ENCODE measurements at places on chromosomes 5 and 9.

GRCh38 chr5:173781432-173781815 lies 106.7 kb upstream of the CPEB4 start:
- DNase-seq, result no peak

- DNase-seq, result no peak
Observed at GRCh38 chr5:77863181-77863580, 87.0 kb upstream of the TBCA start.

DNA sequence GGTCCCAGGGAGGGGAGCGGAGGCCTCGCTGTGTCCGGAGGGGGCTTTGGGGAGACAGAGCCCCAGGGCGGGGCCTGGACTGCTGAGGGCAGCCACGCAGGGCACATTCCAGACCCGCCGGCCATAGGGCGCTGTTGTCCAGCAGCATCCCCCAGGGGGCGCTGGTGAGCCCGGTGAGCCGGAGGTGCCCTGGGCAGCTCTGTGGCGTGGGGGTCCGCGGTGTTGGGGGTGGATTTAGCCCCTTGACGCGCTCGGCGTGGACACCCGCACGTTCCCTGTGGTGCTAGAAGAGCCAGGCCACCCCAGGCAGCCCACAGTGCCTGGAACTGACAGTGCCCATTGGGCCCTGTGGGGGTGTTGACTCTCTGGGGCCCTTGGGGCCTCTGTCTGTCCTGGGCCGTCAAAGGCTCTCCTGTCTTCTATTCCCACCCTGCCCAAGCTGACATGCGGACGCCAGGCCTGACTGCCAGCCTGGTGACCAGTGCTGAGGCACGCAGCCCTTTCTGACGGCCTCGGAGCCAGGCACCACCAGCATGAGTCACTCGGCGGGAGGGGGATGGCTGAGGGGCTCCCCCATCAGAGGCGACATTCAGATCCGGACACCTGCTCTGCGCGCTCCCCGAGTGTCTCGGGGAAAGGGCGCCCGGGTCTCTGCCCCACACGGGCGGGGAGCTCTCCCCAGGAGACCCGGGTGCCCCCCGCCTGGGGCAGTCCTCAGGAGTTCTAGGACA lies 23.9 kb downstream of the TPPP start:
- peak; percentile 60 for DNase-seq

DNA sequence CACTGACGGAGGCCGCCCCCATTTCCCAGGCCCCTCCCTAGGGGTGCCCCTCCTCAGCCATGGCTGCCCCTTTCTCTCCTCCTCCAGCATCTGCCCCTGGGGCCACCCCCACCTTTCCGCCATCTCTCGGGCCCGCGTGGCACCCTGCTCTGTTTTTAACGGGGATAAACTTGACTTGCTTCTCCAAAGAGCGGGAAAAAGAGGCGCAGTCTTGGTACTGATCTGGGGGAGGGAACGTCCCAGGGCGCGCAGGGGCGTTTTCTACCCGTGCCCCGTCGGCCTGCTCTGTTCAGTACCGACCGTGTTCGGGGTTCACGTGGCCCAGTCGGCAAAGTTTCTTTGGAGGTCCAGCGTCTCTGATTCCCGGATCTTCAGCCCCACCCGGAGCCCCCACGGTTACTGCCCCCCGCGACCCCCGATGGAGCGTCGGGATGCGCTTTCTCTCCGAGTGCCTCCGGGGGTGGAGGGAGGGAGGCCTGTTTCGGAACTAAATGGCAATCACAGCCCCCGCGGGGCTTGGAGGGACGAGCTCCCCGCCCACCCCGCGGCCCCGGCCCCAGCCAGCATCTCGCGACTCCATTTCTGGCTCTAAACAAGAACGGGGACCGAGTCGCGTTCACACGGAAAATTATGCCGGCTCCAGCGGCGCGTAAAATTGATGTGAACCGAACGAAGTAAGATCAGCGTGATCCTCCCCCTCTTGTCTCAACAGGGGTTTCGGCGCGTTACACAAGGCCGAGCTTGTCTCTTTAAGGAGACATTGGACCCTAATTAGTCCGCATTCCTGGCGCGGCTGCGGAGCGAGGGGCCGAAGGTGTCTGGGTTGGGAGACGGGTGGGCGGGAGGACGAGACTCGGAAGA lies 1.1 kb upstream of the TLE4 start:
- DNase-seq, result peak; percentile 55

DNA sequence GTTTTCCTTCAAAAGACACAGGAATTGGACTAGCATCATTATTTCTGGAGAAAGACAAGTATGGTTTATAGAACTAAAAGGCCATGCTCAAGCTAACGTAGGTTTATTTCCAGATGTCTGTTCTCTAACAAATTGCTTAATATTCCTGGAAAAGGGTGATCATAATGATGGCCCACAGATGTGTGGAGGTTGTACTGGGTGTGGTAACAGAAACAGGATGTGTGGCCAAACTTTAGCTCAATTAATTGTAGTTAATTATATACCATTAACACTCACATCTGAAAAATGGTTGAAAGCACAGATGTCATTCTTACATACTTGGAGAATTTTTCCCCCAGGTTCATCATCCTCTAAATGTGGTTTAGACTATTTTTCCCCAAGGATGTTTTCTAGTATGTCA lies 292.7 kb upstream of the RASA1 start:
- no peak for DNase-seq

DNA sequence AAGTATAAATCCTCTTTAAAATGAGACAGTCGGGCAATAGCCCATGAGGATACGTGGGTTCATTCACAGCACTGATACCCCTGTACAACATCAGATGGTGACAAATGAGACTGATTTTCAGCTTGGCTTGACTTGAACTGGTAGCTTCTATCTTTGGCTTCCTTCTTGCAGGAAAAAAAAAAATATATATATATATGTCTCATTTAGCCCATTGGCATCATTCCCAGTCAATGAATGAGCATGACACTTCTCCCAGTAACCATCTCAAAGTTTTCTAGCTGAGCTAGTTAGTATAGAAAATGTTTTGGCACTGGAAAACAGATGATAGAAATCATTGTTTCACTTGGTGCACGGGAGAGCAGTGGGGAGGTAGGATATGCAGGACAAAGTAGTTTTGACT lies 222.5 kb upstream of the TAS2R1 start:
- no peak for DNase-seq

GRCh38 chr9:69380301-69380700 lies 55.3 kb downstream of the ENTREP1 start:
- DNase-seq, result no peak

DNA sequence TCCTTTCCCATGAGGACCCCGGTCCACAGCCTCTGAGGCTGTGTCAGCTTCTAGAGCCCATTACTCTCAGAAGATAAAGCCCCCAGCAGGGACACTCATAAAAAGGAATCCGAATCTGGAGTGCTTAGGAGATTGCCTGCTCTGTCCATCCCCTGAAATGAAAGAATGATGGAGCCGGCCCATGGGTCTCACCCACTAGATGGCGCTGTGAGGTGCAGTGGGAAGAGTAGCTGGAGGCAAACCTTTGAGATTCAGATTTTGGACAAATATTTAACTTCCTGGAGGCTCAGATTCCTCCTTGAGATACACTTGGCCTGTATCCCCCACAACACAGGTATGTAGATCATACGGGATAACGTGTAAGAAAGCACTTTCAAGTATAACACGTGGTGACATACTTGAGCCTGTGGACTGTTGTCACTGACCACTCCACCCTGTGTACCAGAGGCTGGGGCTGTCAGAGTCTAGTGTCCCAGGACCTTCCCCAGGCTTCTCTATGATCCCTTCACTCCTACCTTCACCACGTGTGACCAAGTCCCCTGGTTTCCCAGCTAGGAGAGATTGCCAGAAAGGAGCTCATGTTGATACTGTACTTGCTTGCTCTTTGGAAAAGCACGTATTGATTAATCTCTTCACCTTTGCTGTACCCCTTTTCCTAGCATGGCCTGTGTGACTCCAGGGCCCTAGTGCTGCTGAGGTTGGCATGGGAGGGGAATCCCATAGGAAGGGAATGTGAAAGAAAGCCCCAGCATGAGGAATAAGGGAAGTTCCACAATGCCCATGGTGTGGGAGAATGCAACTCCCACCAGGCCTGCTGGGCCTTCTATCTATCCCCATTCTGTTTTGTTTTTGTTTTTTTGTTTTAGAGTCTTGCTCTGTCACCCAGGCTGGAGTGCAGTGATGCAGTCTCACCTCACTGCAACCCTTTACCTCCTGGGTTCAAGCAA lies 32.1 kb downstream of the TRMO start:
- peak; percentile 76 for DNase-seq

DNA sequence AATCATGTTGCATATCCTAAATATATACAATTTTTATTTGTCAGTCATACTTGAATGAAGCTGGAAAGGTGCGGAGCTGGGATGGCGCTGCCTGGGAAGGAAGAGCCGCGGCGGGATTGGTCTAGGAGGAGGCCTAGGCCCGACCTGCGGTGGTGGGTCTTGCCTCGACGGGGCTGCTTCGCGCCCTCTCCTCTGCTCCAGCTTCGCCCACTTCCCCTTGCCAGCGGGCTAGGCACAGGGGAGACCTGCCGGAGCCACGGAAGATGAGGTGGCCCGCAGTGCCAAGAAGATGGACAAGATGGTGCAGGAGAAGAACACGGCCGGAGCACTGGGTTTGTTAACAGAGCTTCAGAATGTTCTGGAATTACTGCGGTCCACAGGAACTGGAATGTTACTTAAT lies 28.5 kb upstream of the CTSV start:
- DNase-seq, result no peak

DNA sequence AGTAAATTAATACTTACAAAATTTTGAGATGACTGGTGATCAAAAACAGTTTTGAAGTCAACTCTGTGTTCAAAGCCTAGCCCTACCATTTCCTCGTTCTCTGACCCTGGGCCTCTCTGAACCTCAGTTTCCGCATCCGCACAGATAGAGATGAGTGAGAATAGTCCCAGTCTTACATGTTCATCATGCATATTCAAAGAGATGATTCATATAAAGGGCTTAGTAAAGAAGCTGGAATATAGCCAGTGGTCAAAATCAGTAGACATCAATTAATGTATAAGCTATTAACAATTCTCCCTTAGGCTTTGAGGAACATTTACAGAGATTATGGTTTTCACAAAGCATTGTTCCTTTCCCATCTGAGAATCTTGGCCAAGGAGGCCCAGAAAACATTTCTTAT lies 250.6 kb downstream of the SPOCK1 start:
- no peak for DNase-seq

DNA sequence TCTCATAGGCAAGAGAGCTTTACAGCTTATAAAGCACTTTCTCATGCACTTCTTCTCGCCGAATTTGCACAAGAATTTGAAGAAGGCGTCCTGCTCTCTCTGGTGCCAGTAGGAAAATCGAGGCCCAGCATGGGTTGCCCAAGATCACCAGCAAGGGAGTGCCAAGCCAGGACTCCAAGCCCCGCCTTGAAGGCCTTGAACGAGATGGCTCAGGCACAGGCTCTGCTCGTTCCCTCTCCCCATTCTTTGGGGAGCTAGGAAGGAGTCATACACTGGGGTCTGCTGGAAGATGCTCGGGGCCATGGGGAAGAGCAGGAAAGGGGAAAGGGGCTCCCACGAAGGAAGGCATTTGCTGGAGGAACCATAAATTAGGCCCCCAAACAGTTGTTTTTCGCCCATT lies 46.7 kb downstream of the PAX5 start:
- DNase-seq, result no peak

- no peak for DNase-seq
Observed at GRCh38 chr5:73118391-73118973, 1.9 kb upstream of the TMEM171 start.

GRCh38 chr5:143509758-143510221 lies 106.3 kb upstream of the NR3C1 start:
- no peak for DNase-seq

DNA sequence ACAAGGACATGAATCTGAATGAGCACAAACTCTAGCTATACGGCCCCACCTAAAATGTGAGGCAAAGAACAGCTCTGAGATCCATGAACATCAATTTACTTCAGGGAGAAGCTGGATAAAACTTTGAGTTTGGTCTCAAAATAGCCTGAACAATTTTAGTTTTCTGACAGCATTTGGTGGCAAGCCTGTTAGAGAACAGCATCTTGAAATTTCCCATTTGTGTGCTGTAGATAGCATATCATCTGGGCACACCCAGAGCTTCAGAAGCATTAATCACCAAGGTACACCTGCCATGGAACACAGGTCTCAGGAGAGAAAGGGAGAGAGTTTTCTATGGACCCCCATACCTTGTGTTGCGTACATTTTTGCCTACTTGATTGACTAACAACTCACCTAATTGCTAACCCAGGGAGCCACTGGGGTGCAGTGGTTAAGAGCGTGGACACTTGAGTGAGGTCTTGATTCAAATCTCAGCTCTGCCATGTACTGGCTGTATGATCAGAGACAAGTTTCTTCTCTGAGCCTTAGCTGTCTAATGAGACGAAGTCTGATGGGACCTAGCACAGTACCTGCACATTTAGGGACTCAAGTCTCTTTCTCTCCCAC lies 264.9 kb downstream of the PIK3R1 start:
- no peak for DNase-seq

DNA sequence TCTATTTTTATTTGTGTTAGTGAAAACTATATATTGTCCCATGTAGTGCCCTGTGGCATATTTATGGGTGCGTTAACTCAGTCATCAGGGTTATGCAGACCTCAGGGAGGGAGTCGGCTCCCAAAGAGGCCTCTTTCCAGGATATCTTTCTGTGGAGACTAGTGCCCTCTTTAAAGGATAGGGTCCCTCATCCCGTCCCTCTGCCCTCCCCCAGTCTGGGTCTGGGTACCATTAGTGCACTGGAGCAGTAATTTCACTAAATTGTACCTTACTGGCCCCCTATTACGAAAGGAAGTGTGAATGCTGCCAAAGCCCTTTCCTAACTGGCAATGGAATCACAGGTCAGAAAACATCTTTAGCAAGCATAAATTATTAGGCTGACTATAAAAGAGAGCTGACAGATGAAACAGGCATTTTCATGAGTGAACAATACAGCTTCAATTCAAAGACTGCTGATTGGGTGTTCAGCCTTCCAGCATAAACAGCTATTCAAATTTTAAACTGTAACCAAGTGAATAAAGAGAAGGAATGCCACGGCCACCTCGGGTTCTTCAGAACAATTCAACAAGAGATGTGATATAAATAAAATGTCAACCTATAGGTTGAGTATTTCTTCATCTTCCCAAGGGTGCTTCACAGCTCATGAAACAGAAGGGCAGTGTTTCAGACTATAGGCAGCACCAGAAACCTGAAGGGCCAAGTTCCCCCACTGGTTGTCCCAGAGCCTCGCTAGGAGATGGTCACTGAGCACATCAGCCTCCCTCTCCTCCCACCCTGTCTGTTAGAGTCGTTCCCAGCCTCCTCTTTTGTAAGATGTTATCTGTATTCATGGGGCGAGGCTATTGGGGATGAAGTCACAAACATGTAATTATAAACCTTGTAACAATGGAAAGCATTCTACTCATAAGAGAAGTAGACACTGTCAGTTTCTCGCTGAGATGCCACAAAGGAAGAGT lies 318.7 kb downstream of the TMEM161B start:
- no peak for DNase-seq

DNA sequence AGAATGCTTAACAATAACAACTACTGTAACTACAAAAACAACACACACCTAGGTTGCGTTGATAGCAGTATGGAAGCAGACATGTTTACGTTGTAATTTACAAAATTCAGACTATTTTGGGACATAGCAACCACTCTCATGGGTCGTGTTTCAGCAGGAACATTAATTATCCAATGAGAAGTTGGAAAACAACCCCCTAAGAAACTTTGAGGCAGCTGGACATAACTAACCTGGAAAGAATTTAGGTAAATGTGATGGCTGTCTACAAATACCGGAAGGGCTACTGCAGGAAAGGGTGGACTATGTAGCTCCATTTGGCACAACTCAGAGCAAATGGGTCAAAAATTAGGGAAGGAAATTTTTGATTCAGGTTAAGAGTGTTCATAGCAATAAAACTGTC lies 409.3 kb downstream of the ADGRV1 start:
- DNase-seq, result no peak

- DNase-seq, result no peak
Observed at GRCh38 chr9:97966493-97966892, 16.6 kb upstream of the ANP32B start.

- no peak for DNase-seq
Observed at GRCh38 chr5:72204946-72205345, 97.7 kb downstream of the MAP1B start.
